RKO (cell line): ENCODE measurements at places on chromosomes 13 and 19.

- no peak for DNase-seq
Measured at GRCh38 chr13:50672025-50672424, 171.5 kb downstream of the DLEU7 start.

- DNase-seq = no peak
Measured at GRCh38 chr13:30103161-30103840, 204.1 kb downstream of the KATNAL1 start.

DNA sequence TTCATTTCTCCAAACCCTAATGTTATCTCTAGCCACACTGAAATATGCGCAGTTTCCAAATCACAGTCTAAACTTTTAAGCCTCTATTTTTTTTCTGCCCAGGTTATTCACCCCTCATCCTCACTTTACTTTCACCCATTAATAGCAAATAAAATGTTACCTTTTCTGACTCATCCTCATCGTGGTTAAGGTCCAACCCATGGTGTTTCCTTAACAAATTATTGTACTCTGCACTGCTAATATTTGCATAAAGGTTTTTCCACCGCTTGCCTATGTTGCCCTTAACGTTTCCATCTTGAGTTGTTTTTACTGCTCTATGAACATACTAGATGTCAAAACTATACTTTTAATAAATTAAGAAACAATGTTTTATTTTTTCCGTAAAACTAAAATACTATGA is 780.9 kb upstream of the KLHL1 start:
- DNase-seq = no peak

DNA sequence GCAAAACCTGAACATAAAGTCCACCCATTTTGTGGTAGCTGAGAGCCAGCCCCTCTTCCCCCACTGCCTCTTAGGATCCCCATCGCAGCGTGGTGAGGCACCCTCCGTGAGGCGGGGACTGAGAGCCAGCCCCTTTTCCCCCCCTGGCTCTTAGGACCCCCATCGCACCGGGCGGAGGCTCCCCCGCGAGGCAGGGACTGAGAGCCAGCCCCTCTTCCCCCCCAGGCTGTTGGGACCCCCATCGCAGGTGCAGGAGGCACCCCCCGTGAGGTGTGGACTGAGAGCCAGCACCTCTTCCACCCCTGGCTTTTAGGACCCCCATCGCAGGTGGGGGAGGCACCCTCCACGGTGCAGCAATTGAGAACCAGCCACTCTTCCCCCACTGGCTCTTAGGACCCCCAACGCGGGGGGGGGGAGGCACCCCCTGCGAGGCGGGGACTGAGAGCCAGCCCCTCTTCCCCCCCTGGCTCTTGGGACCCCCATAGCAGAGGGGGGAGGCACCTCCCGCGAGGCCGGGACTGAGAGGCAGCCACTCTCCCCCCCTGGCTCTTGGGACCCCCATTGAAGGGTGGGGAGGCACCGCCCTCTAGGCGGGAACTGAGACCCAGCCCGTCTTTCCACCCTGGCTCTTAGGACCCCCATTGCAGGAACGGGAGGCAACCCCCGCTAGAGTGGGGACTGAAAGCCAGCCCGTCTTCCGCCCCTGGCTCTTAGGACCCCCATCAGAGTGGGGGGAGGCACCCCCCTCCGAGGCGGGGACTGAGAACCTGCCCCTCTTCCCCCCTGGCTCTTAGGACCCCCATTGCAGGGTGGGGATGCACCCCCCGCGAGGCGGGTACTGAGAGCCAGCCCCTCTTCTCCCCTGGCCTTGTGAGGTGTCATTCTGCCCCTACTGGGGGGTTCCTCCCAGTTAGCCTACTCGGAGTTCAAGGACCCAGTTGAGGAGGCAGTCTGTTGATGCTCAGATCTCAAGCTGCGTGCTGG is 366.4 kb upstream of the SPRY2 start:
- no peak for DNase-seq

DNA sequence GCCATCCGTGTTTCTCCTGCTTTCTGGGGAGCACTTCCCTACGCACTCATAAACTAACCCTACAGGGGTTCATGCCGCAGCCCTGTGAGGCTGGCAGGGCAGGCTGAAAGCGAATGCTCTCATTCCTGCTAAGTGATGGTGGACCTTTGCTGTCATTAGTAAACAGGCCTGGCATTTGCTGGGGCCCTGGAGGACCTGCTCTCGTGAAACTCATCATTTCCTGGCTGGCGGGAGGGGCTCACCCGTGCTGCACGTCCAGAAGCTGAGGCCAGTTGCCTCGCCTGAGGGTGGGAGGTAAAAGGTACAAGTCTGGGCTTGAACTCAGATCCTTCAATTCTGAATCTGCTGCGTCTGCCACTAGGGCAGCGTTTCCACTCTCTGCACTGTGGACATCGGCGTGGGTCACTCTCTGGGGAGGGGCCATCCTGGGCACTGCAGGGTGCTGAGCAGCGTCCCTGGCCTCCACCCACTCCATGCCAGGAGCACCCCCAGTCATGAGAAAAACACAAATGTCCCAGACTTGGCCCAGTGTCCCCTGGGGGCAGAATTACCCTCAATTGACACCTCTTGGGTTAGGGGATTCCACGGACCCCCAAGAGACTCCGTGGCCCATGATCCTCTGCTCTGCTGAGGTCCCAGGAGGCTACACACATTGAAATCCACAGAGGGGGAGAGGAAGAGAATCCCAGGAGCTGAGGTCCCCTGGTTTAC is 7.0 kb downstream of the MOB3A start:
- no peak for DNase-seq
